CD8-positive, alpha-beta memory T cell (primary cell): ENCODE measurements at places on chromosomes 4 and X.

DNA sequence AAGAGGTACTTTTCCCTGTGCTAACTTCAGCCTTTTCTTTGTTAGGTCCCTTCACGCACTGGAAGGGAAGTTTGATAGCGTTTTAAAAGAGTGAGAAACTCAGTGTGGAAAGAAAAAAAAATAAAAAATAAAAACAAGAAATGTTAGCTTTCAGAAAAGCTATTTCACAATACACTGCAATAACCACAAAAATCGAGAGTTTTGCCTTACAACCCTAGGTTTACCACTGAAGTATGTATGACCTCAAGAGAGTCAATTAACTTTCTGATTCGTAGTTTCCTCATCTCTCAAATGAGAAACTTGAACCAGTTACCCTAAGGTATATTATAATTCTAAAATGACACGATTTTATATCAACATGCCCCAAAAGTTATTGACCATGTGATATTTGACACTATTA is 93.9 kb upstream of the JADE1 start:
- no peak for DNase-seq

DNA sequence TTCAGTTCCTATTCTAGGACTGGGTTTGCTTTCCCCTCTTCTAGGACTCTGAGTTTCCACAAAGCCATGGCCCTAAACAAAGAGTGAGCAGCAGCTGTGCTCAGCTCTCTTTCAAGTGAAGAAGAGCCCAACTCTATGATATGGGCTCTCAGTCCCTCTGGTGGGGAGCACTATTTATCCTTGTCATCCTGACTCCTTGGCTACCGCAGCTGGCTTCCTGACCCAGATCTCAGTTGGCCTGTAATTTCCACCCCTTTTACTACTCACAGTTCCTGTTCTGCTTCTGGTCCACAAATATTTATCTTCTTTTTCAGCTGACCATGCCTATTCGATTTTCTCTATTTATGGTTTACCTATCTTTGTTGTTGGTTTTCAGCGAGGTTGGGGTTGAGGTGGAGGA is 33.8 kb downstream of the F8 start:
- no peak for DNase-seq

DNA sequence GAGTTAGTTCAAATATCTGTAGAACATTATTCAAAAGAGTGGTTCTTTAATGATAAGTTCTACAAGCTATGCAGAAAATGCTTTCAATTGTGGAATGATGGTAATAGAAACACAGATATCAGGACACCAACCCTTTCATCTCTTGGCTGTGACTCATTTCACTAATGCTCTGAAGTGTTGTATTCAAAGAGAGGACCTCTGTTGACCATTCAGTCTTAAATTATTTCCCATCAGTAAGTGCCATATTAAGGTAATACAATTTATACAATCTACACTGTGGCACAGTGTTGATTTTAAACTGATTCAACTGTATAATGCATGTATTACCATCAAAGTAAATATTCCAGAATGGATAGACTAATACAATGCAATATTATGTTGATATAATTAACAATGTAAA is 289.0 kb upstream of the ADGRL3 start:
- DNase-seq = no peak

DNA sequence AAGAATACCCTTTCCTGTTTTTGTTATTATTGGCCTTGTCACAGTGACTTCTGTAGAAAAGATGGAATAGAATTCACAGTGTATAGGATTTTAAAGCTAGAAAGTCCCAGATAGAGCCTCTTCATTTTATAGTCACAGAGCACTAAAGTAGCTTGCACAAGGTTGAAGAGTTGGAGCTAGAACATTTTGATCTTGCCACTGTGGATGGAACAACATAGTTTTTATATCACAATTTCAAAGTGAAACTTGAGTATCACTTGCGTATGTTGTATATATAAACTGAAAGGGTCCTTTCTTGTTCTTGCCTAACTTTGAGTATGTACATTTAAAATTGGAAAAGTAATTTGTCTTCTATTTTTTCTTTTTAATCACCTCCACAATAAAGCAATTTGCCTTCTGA is 2.7 kb downstream of the USO1 start:
- DNase-seq = no peak

GRCh38 chr4:18020145-18020670 is 1.3 kb downstream of the LCORL start:
- no peak for DNase-seq

DNA sequence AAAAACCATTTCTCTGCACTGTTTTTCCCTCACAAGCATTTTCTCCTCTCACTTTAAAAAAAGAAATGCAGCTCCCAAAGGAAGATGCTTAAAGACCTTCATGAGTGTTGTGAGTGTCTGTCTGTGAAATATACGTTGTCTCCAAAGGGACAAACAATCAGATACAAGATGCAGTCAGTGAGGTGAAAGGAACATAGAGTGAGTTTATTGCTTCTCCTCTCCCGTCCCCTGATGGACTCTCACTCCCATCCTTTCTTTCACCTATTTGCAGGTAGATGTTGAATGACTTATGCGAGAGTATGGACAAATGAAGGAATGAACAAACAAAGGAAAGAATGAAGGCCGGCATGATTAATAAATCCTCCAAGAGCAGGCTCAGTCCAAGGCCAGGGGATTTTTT is 561.2 kb upstream of the DIPK2B start:
- no peak for DNase-seq

DNA sequence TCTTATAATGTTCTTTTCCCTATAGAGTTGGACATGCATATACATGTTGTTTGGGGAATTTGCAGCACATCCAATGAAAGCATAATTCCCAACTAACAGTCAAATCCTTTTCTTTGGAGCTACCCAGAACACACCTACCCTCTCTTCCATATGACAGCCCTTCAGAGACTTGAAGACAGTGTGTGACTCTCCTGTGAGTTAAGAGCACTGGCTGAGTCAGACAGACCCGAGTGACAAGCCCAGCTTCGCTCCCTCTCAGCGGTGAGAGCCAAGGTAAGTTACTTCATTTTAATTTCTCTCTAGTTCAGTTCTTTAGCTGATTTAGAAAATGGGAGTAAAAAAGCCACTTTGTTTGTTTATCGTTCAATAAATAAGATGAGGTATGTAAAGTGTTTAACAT is 86.3 kb downstream of the RTL9 start:
- no peak for DNase-seq

DNA sequence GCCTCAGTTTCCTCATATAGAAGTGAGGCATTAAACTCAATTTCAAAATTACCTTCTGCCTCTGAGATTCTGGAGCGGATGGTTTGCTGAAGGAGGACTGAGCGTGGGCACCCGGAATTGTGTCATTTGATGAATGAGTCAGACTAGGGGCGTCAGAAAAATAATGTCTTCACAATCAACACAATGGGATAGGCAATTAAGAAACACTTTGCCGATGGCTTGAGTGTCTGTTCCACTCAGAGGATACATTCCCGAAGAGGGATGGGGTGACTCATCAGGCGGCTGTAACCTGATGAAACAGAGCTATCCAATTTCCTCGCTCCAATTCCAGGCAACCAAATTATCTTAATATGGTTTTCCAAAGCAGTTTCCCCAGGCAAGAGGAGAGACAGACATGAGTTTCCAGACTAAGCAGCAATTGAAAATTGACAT is 1.2 kb upstream of the CHRNA9 start:
- DNase-seq = no peak

- no peak for DNase-seq
Measured at GRCh38 chrX:37781814-37782213, 2.0 kb downstream of the CYBB start.

- DNase-seq = no peak
Measured at GRCh38 chr4:101801958-101802357, 11.4 kb downstream of the BANK1 start.

GRCh38 chr4:40881096-40881495 is 131.3 kb downstream of the NSUN7 start:
- DNase-seq = no peak

GRCh38 chr4:168664242-168664891 is 167.5 kb downstream of the PALLD start:
- DNase-seq = no peak

DNA sequence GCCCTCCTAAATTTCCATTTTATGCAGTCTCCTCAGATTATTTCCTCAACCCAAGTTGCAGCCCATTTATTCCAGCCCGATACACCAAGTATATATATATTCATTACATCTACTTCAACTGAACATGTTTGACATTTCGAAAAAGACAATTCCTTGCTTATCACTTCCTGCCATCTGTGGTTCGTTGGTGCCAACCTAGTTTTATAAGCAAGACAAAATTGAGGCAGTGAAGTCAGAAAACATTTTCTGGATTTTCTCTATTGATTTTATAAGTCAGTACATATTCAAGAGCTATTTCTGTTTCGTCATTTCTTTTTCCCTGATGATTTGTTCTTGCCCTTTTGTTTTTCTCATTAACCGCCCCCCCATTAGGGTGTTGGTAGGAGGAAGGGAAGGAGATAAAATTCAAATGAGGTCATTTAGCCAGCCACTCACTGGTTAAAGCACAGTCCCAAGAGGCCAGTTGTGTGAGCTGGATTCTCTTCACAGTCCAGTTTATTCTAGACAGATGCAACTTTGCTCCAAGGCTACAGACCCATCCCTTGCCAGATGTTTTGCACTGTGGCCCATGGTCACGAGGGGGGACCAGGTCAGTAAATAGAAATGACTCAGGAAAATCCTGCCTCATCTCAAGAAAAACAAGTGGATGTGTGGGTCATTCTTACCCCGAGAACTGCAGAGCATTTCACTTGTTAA is 20.3 kb upstream of the VEGFD start:
- no peak for DNase-seq

- no peak for DNase-seq
Measured at GRCh38 chrX:9370893-9371292, 94.0 kb upstream of the TBL1X start.

DNA sequence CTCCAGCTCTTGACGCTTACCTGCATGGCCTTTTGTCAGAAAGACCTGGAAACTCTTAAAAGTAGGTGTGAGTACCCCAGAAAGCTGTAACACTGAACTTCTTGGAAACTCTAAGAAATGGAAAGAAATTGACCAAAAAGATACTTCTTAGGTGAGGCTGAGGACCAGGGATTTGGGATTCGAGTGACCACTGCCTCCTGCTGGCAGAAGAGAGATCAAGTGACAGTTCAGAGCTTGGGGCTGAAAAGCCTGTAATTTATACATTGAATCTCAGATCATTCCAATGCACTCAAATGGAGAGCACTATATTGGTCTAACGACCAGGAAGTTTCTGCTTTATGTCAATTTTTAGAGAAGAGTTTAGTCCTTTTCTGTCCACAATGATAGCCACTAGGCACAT is 204.6 kb downstream of the PDGFRA start:
- no peak for DNase-seq

- no peak for DNase-seq
Measured at GRCh38 chr4:85086721-85087120, 120.2 kb upstream of the WDFY3 start.

DNA sequence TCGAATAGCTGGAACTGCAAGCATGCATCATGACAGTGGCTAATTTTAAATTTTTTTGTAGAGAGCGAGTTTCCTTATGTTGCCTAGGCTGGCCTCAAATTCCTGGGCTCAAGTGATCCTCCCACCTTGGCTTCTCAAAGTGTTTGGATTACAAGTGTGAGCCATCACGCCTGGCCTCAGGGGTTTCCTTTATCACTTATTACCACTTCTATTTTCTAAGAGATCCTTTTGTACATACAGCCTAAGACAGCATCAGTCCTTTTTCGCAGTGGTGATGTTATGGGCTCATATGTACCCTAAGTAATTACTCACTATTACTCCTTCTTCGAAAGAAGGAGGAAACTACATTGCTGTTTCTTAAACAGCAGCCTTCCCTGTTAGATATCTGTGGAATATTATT is 54.1 kb upstream of the CDKN2AIP start:
- no peak for DNase-seq

- no peak for DNase-seq
Measured at GRCh38 chr4:180828455-180829018, 1414.7 kb upstream of the TENM3 start.

GRCh38 chrX:134969726-134970125 is 21.1 kb upstream of the SMIM10 start:
- no peak for DNase-seq

- DNase-seq = no peak
Measured at GRCh38 chr4:72110886-72111285, 79.1 kb downstream of the NPFFR2 start.

DNA sequence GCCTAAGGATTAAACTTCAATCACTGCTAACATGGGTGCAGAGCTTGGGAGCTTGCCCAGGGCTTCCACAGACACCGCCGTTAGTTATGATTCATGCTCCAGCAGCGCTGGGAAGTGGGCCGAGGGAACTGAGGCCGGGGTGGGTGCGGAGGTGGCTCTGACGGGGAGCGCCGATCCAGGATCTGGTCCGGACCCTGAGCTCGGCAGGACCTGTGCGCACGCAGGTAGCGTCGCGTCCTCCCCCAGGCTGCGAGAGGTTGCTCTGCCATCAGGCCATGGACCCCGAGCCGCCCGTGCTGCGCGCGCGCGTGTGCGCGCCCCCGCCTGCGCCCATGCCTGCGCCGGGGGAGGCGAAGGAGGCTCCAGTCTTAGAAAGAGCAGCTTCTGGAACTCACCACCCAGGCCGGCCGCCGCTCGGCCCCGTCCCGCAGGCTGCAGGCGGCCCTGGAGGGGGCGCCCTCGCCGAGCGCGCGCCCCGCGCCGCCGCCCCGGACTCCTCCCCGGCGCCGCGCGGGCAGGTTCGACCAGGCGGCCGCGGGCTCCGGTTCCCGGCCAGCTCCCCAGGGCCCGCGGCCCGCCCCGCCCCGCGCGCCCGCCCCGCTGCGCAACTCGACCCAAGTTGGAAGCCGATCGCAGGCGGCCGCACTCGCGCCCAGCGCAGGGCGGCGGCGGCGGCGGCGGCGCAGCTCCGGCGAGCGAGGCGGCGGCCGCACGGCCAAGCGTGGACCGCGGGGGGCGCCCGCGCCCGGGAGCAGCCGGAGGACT is 732 bp upstream of the ADRA2C start:
- no peak for DNase-seq

- no peak for DNase-seq
Measured at GRCh38 chr4:110878956-110879355, 256.1 kb upstream of the PITX2 start.

DNA sequence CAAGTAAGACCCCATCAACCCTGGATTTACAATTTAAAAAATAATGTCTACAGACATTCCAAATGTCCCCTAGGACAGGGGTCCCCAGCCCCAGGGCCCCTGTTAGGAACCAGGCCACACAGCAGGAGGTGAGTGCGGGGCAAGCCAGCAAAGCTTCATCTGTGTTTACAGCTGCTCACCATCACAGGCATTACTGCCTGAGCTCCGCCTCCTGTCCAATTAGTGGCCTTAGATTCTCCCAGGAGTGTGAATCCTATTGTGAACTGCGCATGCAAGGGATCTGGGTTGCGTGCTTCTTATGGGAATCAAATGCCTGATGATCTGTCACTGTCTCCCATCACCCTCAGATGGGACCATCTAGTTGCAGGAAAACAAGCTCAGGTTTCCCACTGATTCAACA is 146.1 kb downstream of the ATP10D start:
- no peak for DNase-seq
